ENCODE measurements at places on chromosomes 4 and X. TPM values are rescaled to one million over a fixed set of nuclear protein-coding genes. Genes with fewer than 3 reads are reported as not detected.

Gene ASB5
- total RNA-seq, result not detected

Gene CWH43
- not detected for total RNA-seq

Gene G6PD
- 298 TPM for total RNA-seq

Gene NDNF
- total RNA-seq, result 0.12 TPM

Gene CDX4
- not detected for total RNA-seq

Gene COX7B
- total RNA-seq, result 363 TPM

Gene FGFRL1
- total RNA-seq, result 34.8 TPM

Gene GAGE1
- total RNA-seq, result not detected

Gene CCSER1
- total RNA-seq, result not detected

Gene ZNF630
- 1.4 TPM for total RNA-seq

Gene NLGN3
- total RNA-seq, result 0.10 TPM

Gene AADAT
- 4.6 TPM for total RNA-seq

Gene UBE2D3
- total RNA-seq, result 241 TPM

Gene COL4A6
- 0.54 TPM for total RNA-seq

Gene EVC2
- total RNA-seq, result 13.7 TPM

Gene NHS
- total RNA-seq, result 1.8 TPM

Gene FAM9B
- not detected for total RNA-seq

Gene CRMP1
- total RNA-seq, result 0.06 TPM

Gene EXOC1L
- not detected for total RNA-seq

Gene KLB
- total RNA-seq, result 0.05 TPM

Gene XAGE1B
- not detected for total RNA-seq

Gene BEX5
- total RNA-seq, result not detected

Gene RAB39B
- total RNA-seq, result 0.06 TPM

Gene SSX4B
- total RNA-seq, result not detected

Gene CLDN34
- total RNA-seq, result not detected

Gene MAGEB5
- total RNA-seq, result not detected

Gene ARHGAP36
- not detected for total RNA-seq

Gene TBC1D8B
- total RNA-seq, result 9.2 TPM

All from cardiac ventricle fibroblast (primary cell).